ENCODE measurements at places on chromosomes 5 and 9. TPM values are rescaled to one million over a fixed set of nuclear protein-coding genes. Genes with fewer than 3 reads are reported as not detected.

The SURF6 gene
- 13.9 TPM for total RNA-seq

The SIT1 gene
- total RNA-seq = not detected

The TNFSF8 gene
- total RNA-seq = not detected

The SLC45A2 gene
- not detected for total RNA-seq

The CCNG1 gene
- 111 TPM for total RNA-seq

The PCDHGC4 gene
- 0.31 TPM for total RNA-seq

The FBXL7 gene
- 1.0 TPM for total RNA-seq

All from hair follicular keratinocyte (primary cell).